ENCODE measurements at places on chromosomes 3 and 15.
A peak's percentile ranks its signal among the peaks of the same experiment; 100 is the strongest.

GRCh38 chr15:29822684-29823459 is 604 bp upstream of the TJP1 start:
- H3K4me1 ChIP-seq: no peaks in the 10 kb centered on the region
- peak overlapping the region; percentile 39 for H3K4me3 ChIP-seq
- H3K27ac ChIP-seq: no peak overlapping the region
- H3K36me3 ChIP-seq: no peaks in the 10 kb centered on the region

DNA sequence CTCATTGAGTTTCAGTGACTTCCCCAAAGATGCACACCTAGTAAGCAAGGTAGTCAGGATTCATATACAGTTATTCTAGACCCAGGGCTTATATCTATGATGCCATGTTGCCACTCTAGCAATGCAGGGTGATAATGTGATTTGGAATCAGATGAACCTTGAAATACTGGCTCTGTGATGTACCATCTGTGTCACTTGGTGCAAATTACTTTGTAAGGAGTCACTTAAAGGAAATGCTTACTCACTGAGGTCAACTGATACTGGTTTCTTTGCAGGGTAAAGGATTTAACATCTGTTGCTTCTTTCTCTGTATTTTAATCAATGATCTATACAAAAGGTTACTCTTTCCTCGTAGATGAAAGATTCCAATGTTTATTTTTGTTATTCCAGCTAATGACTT is 10.8 kb downstream of the ASB14 start:
- H3K4me1 ChIP-seq: no peaks in the 10 kb centered on the region
- no peak for DNase-seq
- H3K36me3 ChIP-seq: no peaks in the 10 kb centered on the region
- H3K4me3 ChIP-seq: no peak overlapping the region
- H3K27me3 ChIP-seq: no peaks in the 10 kb centered on the region

GRCh38 chr3:23396746-23397145 is 193.6 kb downstream of the UBE2E2 start:
- DNase-seq: no peak
- H3K4me3 ChIP-seq: no peak overlapping the region
- no peaks in the 10 kb centered on the region for H3K4me1 ChIP-seq
- H3K27me3 ChIP-seq: no peaks in the 10 kb centered on the region
- H3K36me3 ChIP-seq: no peaks in the 10 kb centered on the region

DNA sequence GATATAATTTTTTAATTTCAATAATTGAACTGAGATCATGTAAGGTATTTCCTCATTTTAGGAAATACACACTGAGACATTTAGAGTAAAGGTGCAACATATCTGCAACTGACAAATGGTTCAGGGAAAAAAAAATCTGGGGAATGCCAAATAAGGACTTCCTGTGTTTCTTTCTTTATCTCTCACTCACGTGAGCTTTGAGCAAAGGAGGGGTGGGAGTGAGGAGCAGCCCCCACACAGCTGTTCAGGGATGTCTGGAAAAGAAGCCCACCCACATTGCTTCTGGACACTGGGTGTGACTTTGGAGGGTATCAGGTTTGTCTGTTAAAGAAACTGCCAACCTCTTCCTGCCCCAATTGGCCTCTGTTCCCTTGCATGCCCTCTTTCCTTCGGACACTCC is 5.6 kb upstream of the TP63 start:
- H3K27ac ChIP-seq: no peak overlapping the region
- DNase-seq: no peak
- H3K36me3 ChIP-seq: no peaks in the 10 kb centered on the region

DNA sequence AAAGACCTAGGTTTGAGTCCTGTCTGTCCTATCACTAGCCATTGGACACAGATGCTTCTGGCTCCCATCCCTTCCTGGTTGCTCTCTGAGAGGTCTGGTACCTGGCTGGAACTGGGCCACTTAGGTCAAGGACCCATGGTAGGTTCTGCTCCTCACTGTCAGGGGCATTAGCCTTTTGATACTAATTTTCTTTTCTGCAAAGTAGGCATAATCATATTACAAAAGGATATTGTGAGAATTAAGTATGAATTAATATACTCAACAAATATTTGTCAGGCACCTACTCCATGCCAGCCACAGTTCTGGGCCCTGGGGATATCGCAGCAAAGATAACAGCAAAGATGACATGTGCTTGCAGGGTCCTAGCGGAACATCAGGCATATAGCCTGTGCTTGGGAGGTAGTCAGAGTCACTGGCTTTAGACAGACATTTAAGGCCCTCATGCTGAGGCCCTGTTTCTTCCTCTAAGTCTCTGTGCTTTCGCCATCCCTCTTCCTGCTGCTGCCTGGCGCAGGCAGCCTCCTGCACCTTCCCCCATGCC is 25.6 kb upstream of the LCTL start:
- no peaks in the 10 kb centered on the region for H3K27me3 ChIP-seq
- 0 out of 2 replicates have a peak, but pooled peaks cover 3% of the 10 kb centered on the region for H3K4me1 ChIP-seq
- no peak for DNase-seq
- H3K36me3 ChIP-seq: no peaks in the 10 kb centered on the region
- no peak overlapping the region for H3K4me3 ChIP-seq
- H3K27ac ChIP-seq: no peak overlapping the region

GRCh38 chr3:51176923-51177322 is 208.2 kb upstream of the MANF start:
- no peak for DNase-seq
- H3K27ac ChIP-seq: no peak overlapping the region
- H3K4me3 ChIP-seq: no peak overlapping the region
- no peaks in the 10 kb centered on the region for H3K27me3 ChIP-seq
- no peaks in the 10 kb centered on the region for H3K36me3 ChIP-seq

DNA sequence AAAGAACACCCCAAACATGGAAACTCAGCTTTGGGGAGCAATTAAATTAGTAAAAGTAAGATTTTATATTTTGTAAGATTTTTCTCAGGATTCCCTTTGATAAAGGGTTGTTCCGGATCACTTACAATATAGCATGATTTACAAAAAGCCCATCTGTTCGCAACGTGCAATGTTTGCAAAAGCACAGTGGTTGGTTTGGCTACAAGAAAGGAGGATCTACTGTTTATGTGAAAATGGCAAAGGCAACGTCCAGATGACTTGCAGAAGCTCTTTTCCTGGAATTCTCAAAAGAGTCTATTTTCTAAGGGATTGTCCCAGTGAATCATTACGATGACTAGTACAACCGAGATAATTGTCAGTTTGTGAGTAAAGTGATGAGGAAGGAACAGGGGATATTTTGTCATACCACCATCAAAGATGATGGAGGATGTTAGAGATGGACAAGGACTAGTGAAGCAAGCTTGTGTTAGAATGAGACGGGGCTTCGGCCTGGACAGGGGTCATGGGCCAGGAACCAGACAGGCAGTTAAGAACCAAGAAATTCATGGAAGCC is 71.6 kb downstream of the CRYGS start:
- H3K27ac ChIP-seq: no peak overlapping the region
- H3K4me3 ChIP-seq: no peak overlapping the region
- no peaks in the 10 kb centered on the region for H3K36me3 ChIP-seq
- H3K4me1 ChIP-seq: no peaks in the 10 kb centered on the region

DNA sequence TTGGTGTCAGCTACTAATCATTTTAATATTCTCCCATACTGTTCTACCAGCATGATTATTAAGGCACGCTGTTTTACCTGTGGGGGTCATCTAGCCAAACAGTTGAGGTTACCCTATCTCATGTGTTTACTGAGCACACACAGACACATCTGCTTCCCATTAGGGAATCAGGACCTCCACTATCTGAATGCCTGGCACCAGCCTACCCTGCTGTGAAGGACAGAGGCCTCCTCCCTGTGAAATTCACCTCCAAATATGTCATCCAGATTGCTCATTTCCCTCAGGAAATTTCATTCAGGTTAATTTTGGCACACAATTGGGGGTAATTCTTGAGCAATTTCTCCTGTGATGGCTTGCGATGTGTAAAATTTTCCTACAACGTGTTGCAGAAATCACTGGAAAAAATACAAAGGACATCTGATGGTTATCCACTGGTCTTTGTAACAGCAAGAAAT is 155.6 kb upstream of the NR2E3 start:
- no peaks in the 10 kb centered on the region for H3K27me3 ChIP-seq
- H3K4me1 ChIP-seq: no peaks in the 10 kb centered on the region
- DNase-seq: no peak

DNA sequence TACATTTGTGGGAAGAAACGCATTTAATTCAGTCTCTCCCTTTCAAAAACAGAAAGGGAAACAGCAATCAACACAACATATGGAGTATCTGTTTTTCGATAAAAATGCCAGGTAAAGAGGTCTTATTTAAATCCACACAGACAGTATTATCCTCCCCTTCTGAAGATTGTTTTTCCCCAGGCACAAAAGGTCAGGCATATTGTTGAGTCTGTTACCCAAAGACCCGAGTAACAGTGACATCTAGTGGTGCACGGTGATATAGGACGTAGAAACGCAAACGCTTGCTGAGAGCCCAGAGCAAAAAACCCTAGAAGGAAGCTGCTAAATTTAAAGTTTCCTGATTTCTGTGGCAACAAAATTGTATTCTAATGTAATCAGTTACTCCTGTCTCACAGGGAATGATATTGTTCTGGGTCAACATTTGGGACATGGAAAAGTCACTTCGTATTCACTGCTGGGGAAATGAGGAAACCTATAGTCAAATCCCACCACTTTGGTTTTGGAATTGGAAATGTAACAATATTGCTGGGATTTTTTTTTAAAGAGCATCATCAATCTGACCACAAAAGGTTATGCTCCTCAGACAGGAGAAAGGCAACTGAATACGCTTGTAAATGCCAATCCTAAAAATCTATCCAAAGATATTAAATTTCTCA is 312.7 kb upstream of the CCDC54 start:
- no peak overlapping the region for H3K4me3 ChIP-seq
- no peaks in the 10 kb centered on the region for H3K36me3 ChIP-seq
- no peaks in the 10 kb centered on the region for H3K27me3 ChIP-seq
- H3K4me1 ChIP-seq: peaks cover 4% of the 10 kb centered on the region

DNA sequence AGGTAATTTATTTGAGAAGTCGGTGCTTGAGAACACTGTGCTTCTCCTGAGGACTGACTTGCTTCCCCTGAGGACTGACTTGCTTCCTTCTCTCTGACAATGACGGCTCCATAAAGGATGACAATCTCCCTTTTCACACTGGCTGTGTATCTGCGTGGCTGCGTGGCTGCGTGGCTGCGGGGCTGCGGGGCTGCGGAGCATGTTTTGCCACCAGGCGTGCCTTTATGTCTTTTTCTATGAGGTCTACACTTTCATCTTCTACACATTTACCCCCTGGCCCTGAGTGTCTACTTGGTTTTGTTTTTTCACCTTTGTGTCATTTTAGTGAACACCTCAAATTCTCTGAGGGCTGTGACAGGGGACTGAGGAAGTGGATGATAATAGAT is 89.9 kb downstream of the XXYLT1 start:
- no peak overlapping the region for H3K27ac ChIP-seq
- H3K27me3 ChIP-seq: no peaks in the 10 kb centered on the region
- no peak for DNase-seq
- no peaks in the 10 kb centered on the region for H3K36me3 ChIP-seq
- peaks cover 6% of the 10 kb centered on the region for H3K4me1 ChIP-seq

GRCh38 chr15:40274350-40275274 is 8.3 kb downstream of the ANKRD63 start:
- DNase-seq: no peak
- H3K36me3 ChIP-seq: no peaks in the 10 kb centered on the region
- H3K27me3 ChIP-seq: no peaks in the 10 kb centered on the region

DNA sequence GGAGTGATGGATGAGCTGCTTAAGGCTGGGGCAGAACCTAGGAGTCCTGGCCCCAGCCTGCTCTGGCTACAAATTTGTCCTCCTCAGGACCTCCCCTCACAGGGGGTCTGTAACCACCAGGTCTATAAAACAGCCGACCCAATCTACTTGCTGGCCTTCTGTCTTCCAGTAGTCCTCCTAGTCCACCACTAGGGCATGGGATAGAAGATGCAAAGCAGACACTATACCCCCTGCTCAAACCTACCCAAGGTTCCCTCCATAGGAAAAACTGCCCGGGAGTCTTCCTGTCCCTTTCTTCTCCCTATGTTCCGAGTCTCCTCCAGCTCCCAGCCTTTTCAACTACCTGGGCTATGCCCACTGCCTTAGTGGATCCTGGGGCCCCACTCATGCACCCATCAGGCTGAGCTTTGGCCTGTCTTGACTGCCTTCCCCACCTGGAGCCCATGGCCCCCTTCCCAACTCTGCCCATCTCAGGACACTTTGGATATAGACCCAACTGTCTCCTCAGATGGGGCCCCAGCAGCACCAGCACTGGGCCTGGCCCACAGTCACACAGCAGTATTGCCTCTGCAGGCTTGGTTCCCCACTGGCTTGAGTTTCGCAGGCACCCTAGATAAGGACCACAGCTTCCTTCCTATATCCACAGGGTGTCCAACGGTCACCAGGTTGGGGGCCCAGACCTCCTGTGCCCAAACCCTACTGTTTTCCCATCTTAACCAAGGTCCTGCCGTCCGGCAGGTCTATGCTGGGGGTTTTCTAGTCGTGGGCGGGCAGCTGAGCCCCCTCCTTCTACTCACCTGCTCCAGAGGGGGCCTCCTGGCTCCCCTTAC is 1.1 kb downstream of the HYAL3 start:
- no peaks in the 10 kb centered on the region for H3K4me1 ChIP-seq
- no peak overlapping the region for H3K27ac ChIP-seq
- H3K4me3 ChIP-seq: peak overlapping the region; percentile 78
- DNase-seq: no peak
- no peaks in the 10 kb centered on the region for H3K36me3 ChIP-seq

DNA sequence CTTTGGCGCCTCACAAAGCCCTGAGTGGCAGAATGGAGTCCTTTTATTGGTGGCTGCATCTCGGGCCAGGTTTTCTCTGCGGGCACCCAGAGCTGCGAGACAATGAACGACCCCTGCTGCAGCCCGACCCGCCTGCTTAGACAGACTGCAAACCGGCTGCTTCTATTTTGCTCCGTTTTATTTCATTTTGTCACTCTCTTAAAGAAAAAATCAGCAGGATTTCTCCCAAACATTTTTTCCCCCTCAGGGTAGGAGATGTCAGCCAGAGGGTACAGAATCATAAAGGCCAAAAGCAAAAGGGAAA is 64.8 kb downstream of the OXNAD1 start:
- DNase-seq: no peak
- no peaks in the 10 kb centered on the region for H3K4me1 ChIP-seq
- no peaks in the 10 kb centered on the region for H3K27me3 ChIP-seq
- H3K36me3 ChIP-seq: no peaks in the 10 kb centered on the region

DNA sequence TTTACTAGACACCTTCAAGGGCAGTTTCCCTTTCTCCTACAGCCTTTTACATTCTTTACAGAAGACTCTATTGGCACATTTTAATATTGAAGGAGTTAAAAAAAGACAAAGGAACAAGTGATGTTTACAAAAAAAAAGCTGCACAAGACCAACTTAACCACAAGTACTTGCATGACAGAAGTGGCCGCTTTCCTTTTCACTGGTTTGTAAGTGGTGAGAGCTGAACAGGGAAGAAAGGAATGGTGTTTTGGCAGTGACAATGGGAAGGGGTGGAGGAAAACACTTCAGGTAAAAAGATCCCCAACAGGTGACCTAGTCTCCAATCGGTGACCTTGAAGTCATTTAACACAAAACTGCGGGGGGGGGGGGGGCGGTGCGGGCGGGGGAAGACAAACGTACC is 1.1 kb downstream of the WDR72 start:
- H3K27me3 ChIP-seq: peaks cover 5% of the 10 kb centered on the region
- H3K4me1 ChIP-seq: peaks cover 2% of the 10 kb centered on the region
- no peak for DNase-seq
- H3K4me3 ChIP-seq: no peak overlapping the region
- no peaks in the 10 kb centered on the region for H3K36me3 ChIP-seq

- no peak for DNase-seq
- H3K27ac ChIP-seq: no peak overlapping the region
- no peak overlapping the region for H3K4me3 ChIP-seq
- no peaks in the 10 kb centered on the region for H3K36me3 ChIP-seq
- no peaks in the 10 kb centered on the region for H3K4me1 ChIP-seq
Observed at GRCh38 chr15:95304151-95304946, 1026.2 kb upstream of the NR2F2 start.

Measured in iPS DF 6.9 (cell line).